Activated naive CD8-positive, alpha-beta T cell treated with anti-CD3 and anti-CD28 coated beads for 36 hours (primary cell): ENCODE measurements at places on chromosomes 16 and 17. TPM values are rescaled to one million over a fixed set of nuclear protein-coding genes. Genes with fewer than 3 reads are reported as not detected.

EFCAB5 gene
- 1.1 TPM for total RNA-seq

CCL3 gene
- total RNA-seq, result 51.5 TPM

SPNS3 gene
- total RNA-seq, result 11.7 TPM

- H3K27ac ChIP-seq, result peak within 1 kb of the TSS; percentile 91
- peak within 1 kb of the TSS; percentile 89 for H3K4me3 ChIP-seq
- H3K27me3 ChIP-seq, result no peaks in the 10 kb centered on the region
- peak; percentile 98 for DNase-seq
- peaks cover 12% of the 10 kb centered on the region for H3K4me1 ChIP-seq
Measured at GRCh38 chr17:11997147-11997971, at the start of gene ZNF18. TSS of gene ZNF18 (minus strand) at chr17:11997475. CDS start at chr17:11992829, 4,646 bp downstream.

GRCh38 chr17:79706931-79707850, 23.6 kb upstream of the ENPP7 start:
- no peak overlapping the region for H3K4me3 ChIP-seq
- no peaks in the 10 kb centered on the region for H3K4me1 ChIP-seq
- no peak for DNase-seq
- H3K36me3 ChIP-seq, result no peaks in the 10 kb centered on the region
- no peak overlapping the region for H3K27ac ChIP-seq

- H3K36me3 ChIP-seq, result no peaks in the 10 kb centered on the region
- H3K4me3 ChIP-seq, result no peak overlapping the region
- no peak overlapping the region for H3K27ac ChIP-seq
- no peaks in the 10 kb centered on the region for H3K4me1 ChIP-seq
- no peak for DNase-seq
- peaks cover 26% of the 10 kb centered on the region for H3K27me3 ChIP-seq
Measured at GRCh38 chr16:19168371-19169081, 486 bp downstream of the SYT17 start.

- H3K4me3 ChIP-seq, result no peak overlapping the region
- no peak overlapping the region for H3K27ac ChIP-seq
- DNase-seq, result no peak
- H3K4me1 ChIP-seq, result peaks cover 3% of the 10 kb centered on the region
Measured at GRCh38 chr17:59870482-59870881, 22.3 kb downstream of the TUBD1 start.
